Activated CD4-positive, alpha-beta T cell treated with anti-CD3 and anti-CD28 coated beads, Interleukin-2, amount 50 U/mL, for 1 hour (primary cell): ENCODE measurements at places on chromosomes 11 and 22.

- DNase-seq = peak; percentile 40
These were observed 1.1 kb upstream of the CD248 start for GRCh38 chr11:66317723-66318599.

DNA sequence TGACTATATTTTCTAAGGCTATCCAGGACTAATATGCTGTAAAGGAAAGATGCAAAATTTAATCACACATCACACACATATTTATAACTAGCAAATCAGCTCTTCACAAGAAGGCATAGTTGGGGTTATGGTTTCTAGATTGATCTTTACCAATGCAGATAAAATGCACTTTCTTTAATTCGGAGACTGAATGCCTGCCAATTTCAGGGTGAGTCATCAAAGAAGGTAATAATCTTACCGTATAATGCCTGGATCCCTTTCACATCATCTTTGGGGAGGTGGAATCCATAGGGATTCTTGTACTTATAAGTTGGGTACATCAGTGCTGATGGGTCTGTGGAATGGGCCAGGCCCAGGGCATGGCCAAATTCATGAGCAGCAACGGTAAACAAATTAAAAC, 16.4 kb downstream of the MMP20 start:
- no peak for DNase-seq

- no peak for DNase-seq
These were observed 49.0 kb downstream of the MUC15 start for GRCh38 chr11:26522912-26523610.

DNA sequence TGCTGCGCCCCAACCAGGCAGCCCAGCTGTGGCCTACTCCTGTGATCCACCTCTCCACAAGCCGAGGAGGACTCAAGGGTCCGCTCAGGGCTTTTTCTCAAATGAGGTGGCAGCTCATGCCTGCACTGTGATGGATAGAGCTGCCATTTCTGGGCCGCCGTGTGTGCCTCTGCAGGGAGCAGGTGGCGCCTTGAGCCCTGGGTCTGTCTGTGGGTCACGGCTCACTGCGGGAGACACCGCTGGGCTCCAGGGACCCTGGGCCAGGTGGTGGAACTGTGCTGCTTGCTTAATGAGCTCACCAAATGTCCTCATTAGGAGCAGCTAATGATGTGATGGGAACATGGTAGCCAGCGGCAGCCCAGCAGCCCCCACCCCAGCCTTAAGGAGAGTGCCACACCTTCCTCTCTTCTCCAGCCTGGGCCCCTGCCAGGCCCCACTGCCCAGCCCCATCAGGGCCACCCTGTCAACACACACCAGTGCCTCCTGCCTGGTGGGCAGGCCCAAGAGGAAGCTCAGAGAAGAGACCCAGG, 50.8 kb downstream of the DHCR7 start:
- no peak for DNase-seq

- no peak for DNase-seq
These were observed 72.6 kb upstream of the PARVG start for GRCh38 chr22:44108076-44108475.

- no peak for DNase-seq
These were observed 51.0 kb upstream of the CSNK2A3 start for GRCh38 chr11:11403763-11404725.

GRCh38 chr11:69985641-69986439, 92.3 kb upstream of the ANO1 start:
- no peak for DNase-seq

GRCh38 chr11:12626616-12627015, 47.6 kb upstream of the TEAD1 start:
- no peak for DNase-seq

DNA sequence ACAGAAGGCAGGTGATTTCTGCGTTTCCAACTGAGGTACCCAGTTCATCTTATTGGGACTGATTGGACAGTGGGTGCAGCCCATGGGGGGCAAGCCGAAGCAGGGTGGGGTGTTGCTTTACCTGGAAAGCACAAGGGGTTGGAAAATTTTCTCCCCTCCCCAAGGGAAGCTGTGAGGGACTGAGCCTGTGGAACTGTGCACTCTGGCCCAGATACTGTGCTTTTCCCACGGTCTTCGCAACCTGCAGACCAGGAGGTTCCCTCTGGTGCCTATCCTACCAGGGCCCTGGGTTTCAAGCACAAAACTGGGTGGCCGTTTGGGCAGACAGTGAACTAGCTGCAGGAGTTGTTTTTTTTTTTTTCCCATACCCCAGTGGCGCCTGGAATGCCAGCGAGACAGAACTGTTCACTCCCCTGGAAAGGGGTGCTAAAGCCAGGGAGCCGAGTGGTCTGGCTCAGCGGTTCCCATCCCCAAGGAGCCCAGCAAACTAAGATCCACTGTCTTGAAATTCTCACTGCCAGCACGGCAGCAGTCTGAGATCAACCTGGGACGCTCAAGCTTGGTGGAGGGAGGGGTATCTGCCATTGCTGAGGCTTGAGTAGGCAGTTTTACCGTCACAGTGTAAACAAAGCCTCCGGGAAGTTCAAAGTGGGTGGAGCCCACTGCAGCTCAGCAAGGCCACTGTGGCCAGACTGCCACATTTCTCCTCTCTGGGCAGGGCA, 97.2 kb downstream of the JRKL start:
- no peak for DNase-seq

DNA sequence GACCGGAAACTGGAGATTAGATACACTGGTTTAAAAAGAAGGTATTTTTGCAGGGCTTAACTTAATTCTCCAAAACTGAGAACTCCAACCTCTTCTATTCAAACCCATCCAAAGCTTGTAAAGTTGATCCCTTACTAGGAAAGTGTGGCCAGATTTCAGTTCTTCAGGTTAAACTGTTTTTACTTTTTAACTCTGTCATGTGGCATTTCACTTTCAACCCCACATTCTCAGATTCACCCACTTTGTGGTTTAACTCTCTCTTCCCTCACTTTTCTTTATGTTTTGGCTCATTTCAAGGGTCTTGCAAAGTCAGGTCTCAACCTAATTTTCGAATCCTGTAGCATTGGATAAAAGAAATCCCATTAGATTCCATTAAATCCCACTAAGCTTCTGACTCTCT, 75.4 kb downstream of the MPPED2 start:
- no peak for DNase-seq

DNA sequence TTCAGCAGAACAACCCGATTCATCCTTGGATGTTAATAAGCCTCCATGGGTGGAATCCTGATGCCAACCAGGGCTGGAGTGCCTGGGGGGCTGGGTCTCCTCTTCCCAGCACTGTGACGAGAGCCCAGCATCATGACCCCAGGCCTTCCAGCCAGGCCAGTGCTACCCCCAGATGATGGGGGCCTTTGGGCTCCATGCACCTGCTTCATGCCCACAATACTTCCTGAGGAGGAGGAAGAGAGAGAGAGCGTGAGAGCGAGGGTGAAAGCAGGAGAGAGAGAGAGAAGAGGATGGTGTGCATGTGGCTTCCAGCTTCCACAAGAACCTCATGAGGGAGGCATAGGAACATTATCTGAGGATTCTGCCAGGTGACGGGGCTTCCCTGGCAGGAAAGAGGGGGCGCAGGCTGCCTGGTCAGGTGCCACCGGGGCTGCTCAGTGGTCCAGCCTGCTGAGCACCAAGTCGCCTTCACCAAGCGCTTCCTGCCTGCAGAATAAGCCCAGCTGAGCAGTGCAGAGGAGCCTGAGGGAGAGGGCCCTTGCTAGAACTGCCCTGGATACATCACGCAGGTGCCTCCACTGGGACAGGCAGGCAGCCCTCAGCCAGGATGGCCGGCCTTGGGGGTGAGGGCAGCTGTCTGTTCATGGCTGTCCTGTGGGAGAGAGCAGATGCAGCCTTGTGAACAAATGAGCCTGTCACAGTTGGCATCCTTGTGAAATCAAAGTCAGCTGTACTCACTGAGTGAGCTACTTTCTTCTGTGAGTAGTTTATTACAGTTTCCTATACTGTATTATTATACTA, 243.3 kb upstream of the B3GAT1 start:
- no peak for DNase-seq

DNA sequence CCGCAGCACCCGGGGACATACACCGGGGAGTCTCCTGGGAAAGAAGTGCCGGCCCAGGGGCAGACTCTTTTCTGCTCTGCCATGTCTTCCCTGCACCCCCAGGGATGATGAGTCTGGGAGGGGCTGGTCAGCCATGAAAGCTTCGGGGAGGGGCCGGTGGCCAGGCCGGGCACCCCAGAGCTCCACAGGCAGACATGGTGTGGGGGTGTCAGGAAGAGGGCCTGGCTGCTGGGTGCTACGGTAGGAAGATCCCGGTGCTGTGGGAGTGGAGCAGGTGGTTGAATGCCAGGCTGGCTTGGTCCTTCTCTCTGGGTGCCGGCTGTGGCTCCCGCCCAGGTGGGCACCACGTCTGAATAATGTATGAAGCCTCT, 17.4 kb downstream of the LSP1 start:
- DNase-seq = no peak

GRCh38 chr11:116211147-116211546, 561.6 kb downstream of the BUD13 start:
- DNase-seq = no peak
